ENCODE measurements at places on chromosomes 2 and 18.

- no peak for DNase-seq
Measured at GRCh38 chr2:50612306-50612705, 419.6 kb downstream of the NRXN1 start.

DNA sequence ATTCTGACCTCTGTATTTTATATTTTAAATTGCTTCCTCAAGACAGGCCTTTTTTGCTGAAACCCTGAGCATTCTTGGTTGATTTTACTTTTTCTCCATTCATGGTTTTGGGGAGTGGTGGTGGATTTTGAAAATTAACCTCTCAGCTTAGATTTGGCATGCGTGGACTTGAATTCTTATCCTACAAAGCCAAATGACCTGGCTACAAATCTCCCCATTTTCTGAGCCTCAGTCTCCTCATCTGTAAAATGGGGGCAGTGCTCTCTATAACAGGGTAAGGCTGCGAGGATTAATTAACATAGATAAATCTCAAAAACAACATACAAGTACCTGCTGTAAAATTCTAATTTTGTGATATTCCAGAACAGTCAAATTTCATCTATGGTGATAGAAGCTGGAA, 103.4 kb upstream of the CDCA7 start:
- DNase-seq: no peak

DNA sequence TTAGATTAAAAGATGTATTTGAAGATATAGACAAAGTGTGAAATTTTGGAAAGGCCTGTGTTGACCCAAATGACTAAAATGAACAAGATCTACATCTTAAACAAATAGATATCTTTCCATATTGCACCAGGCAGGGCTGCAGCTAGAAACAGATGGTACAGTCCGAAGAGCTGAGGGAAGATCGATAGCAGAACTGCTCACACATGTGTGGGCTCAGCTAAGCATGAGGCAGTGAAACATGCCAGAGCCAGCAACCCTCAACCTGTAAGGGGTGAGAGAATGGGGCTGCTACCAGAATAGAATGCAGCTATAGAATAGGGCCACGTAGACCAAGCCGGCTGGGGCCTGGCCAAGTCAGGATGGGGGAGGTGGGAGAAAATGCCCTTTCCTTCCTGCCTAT, 87.8 kb downstream of the SLC5A7 start:
- no peak for DNase-seq

DNA sequence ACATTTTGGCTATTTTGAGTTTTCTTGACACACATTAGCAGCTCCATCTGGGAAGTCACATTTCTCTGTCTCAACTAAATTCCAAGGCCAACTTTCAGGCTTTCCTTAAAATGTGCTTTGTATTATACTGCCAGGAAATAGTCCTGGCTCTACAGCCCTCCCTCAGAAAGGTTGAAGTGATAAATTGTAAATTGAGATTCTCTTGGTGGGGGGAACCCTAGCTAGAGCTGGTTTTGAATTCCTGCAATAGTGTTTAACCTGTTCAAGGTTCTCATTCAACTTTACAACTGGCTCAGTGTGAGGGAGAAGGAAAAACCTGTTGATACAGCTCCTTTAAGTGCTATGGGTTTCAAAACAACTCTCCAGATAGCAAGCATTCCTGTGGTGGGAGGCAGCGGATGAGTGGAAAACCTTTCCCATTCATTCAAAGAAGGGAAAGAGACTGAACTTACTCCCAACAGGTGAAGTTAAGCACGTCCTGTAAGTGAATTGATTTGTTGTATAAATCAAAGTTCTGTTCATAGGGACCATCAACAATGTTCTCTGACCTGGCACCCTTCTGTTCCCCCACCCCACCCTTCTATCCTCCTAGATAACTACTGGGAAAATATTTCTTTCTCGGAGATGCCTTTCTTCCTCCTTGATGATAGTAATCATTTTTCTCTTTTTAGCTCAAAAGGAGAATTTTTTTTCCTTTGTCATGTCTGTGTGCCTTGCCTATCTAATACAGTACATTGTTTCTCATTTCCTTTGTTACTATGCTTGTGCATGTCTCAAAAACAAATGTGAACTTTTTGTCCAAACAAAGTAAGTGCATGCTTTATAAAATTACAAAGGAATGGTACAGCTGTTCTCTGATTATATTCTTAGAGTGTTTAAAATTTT, 44.2 kb upstream of the SLC39A10 start:
- DNase-seq: peak; percentile 86

DNA sequence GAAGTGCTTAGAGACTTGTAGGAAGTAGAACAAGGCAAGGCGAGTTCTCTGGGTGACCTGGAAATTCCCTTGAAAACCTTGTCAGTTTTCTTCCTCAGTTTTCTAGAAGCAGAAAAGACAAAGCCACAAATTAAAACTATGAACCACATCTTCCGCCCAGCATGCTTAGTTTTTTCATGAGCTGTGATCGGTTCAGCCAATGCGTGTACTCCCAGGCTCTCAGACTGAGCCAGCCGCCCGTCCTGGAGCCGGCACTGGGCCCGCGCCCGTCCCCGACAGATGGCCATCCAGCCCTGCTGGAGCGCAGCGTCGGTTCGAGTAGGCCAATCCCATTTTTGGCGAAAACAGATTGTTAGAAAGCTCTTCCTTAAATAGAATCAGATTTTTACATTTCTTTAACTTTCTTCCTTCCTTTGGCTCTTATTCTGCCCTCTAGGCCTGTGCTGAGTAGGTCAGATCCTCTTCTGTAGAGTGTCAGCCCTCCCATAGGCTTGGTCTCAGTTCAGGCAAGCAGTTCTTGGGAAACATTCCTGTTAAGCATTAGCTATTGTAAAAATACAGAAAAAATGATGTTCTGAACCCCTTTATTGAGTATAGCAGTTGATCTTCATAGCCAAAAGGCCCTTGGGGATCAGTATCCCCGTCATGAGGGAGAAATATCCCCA, 112.5 kb downstream of the NCK2 start:
- no peak for DNase-seq

DNA sequence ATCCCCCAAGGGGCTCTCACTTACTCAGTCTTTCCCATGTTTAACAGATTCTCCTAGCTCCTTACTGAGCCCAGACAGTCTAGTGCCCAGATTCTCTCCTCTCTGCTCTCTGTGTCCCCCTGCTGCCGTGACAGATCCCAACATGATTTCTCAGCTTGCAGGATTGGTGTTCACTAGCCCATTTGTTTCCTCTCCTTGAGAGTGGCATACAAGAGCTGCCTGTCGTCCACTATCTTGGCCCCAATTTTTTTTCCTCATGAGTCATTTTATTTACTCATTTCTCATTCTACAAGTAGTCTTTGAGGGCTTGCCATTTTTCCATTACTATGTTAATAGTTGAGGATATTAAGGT, 199.9 kb upstream of the FN1 start:
- peak; percentile 46 for DNase-seq

DNA sequence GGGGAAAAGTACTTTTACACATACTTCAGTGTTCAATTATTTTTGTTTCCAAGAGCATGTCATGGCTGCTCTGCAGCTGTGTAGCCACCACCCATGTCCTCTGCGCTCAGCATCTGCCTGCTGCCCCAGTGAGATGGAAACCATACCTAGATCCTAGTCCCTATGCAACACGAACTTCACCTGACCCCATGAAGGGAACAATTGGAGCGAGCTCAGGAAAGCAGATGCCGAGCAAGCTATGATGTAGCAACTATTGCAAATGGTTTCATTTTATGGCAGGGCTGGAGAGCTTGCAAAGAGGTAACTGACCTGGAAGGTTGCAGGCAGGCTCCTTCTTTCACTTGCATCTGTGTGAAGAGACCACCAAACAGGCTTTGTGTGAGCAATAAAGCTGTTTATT, 1.3 kb upstream of the CCDC141 start:
- DNase-seq: no peak
